GM12864 (cell line): ENCODE measurements at places on chromosomes 1 and 21.

- DNase-seq: no peak
Observed at GRCh38 chr21:44300262-44300959, 558 bp downstream of the PFKL start.

GRCh38 chr1:222068937-222069336 is 327.0 kb upstream of the DUSP10 start:
- no peak for DNase-seq

- no peak for DNase-seq
Observed at GRCh38 chr1:162741574-162741973, 48.9 kb upstream of the HSD17B7 start.

GRCh38 chr1:24725209-24725651 is 20.0 kb upstream of the CLIC4 start:
- no peak for DNase-seq

DNA sequence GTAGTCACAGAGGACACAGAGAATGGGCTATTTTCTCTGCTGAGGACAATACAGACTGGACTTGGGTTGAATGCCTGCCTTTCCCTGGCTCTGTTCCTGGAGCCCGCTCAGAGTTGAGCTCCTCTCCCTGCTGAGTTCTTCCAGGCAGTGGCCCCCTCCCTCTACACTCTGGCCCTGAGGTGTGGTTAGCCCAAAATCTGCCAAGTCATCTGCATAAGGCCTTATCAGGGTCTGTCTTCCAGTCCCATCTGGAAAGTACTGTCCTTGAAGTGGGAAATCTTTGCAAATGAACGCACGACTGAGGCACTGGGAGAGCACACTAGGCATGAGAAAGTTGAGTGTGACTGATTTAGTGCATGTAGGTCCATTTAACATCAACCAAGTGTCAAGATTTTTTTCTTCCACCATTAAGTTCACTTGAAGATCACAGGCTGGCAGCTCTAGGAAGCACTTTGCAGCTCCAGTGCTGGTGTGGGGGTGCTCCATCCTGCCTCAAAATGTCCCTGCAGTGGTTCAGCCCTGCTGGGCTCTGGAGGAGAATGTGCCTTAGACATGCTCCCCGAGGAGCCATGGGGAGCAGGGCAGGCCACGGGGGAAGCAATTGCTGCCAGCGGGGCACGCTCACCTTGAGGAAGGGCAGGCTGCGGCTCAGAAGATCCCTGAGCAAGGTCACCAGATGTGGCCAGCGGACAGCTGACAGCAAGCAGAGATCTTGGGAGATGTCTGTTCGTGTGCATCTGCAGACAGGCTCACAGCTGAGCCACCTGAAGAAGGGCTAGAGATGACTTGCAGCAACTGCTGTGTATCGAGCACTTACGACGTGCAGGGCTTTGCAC is 41.5 kb downstream of the IER5 start:
- DNase-seq: peak; percentile 70

- no peak for DNase-seq
Observed at GRCh38 chr1:30444401-30444800, 279.0 kb downstream of the MATN1 start.

GRCh38 chr1:202056644-202057334 is 46.4 kb downstream of the ELF3 start:
- DNase-seq: no peak

- no peak for DNase-seq
Observed at GRCh38 chr1:170133766-170134495, 11.8 kb upstream of the NTMT2 start.

DNA sequence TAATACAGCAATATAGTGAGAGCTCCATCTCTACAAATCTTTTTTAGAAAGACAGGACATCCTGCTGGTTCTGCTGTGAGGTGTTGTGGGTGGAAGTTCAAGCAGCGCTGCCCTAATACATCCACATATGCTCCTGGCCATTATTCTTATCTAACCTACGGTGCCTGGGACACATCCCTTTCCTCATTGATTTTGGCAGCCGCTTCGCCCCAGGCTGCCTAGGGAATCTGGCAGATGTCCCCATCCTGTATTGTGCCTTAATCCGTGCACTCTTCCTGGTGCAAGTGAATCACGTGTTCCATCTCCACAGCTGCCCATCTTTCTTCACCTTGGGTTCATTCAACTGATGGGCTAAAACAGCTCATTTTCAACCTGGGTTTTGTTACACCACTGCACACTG is 3.1 kb upstream of the UBE2G2 start:
- DNase-seq: no peak

DNA sequence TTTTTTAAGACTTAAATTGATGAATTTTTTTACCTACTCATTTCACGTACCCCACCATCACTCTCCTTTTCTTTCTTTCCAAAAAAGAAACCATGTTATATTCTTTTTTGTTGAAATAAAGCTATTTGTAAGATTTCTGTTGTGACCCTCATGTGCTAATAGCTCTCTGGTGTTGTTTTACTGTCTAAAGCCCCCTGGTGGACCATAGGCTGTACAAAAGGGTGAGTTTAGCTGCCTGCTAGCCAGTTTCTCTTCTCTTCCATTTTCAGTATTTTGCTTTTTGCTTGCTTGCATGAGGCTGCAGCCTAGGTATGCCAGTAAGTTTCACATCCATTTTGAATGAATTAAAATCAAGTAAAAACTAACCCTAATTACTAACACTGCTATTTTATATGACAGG is 15.6 kb upstream of the VAMP3 start:
- DNase-seq: no peak

- DNase-seq: no peak
Observed at GRCh38 chr1:218592688-218593087, 247.6 kb downstream of the TGFB2 start.

DNA sequence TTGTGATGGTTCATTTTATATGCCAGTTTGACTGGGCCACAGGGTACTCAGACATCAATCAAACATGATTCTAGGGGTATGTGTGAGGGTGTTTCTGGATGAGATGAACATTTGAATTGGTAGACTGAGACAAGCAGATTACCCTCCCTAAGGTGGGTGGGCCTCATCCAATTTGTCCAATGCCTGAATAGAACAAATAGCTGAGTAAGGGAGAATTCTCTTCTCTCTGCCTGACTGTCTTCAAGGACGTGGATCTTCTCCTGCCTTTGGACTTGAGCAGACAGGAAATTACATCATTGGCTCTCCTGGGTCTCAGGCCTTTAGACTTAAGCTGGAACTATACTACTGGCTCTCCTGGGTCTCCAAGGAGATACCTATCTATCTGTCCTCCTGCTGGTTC is 64.4 kb downstream of the SUSD4 start:
- no peak for DNase-seq

- DNase-seq: no peak
Observed at GRCh38 chr1:10616696-10617095, 141.9 kb downstream of the PEX14 start.

GRCh38 chr1:77473690-77474089 is 191.9 kb downstream of the AK5 start:
- DNase-seq: no peak

- no peak for DNase-seq
Observed at GRCh38 chr1:196516373-196516772, 91.9 kb downstream of the KCNT2 start.

DNA sequence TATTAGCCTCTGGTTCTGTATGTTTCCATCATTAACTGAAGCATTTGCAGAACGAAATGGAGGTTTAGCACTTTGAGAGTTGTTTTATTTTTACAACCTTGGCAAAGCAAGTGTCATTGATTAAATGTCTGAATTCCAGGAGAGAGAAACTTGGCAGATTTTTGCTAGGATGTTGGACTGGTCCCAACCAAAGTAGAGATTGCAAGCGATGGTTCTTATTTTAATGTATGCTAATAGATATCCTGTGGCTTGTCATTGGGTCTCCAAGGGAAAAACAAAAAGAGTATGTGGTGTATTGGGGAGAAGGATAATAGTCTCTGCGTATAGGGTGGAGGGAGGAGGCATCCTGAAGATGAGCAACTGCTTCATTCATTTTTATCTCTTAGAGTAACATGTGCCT is 457.2 kb upstream of the RUNX1 start:
- no peak for DNase-seq

- no peak for DNase-seq
Observed at GRCh38 chr1:182784556-182785171, 4.9 kb upstream of the NPL start.

- DNase-seq: no peak
Observed at GRCh38 chr1:111234866-111235265, 7.4 kb downstream of the CHI3L2 start.

- no peak for DNase-seq
Observed at GRCh38 chr1:78492386-78492950, 1.7 kb downstream of the PTGFR start.

GRCh38 chr1:233478611-233479010 is 135.3 kb upstream of the KCNK1 start:
- DNase-seq: no peak

DNA sequence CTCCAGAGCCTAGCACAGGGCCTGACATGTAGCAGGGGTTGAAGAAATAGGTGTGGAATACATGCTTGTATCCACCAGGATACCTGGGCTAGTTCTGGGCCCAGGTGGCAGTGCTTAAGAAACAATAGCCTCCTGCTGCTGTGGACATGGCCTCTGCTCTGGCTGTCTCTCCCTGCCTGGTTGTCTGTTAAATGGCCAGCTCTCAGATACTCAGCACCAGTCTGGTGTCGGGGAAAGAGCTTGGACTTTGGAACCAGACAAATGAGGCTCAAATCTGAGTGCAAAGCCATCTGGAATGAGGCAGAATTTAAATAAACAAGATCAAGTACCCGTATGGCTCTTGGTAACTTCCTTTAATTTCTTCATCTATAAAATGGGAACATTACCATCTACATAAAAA is 31.5 kb downstream of the SESN2 start:
- DNase-seq: no peak
